ENCODE measurements at places on chromosomes 4 and X.

DNA sequence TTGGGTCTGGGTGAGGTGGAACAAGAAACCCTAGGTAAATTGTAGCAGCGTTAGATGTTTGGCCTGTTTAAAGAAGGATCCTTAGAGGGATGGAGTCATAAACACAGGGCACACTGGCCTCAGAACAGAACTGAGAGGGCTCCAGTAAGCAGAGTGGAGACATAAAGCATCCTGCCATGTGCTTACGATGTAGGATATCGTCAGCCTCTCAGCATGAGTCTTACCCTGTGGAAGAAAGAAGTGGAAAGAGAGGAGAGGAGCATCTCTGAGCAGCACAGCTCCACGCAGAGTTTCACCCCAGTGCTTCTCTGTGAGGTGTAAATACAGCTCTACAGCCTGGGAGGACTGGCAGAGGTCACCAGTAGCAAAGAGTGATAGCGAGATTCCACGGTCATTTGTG, 27.8 kb upstream of the SORBS2 start:
- no peak for DNase-seq

DNA sequence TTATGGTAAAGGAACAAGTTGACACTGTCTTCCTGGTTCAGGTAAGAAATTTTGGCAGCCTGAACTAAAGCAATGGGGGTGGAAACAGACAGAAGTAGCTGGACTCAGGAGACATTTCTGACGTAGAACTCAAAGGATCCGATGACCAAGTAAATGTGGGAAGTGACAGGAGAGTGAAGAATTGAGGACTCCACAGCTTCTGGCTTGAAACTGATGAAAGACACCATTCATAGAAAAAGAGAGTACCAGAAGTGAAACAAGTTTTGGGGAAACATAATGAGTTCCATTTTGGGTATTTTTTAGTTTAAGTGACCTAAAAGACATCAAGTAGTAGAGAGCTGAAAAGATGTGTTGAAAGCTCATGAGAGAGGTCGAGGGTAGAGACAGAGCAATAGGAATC, 5.7 kb downstream of the FAM120C start:
- DNase-seq = no peak

DNA sequence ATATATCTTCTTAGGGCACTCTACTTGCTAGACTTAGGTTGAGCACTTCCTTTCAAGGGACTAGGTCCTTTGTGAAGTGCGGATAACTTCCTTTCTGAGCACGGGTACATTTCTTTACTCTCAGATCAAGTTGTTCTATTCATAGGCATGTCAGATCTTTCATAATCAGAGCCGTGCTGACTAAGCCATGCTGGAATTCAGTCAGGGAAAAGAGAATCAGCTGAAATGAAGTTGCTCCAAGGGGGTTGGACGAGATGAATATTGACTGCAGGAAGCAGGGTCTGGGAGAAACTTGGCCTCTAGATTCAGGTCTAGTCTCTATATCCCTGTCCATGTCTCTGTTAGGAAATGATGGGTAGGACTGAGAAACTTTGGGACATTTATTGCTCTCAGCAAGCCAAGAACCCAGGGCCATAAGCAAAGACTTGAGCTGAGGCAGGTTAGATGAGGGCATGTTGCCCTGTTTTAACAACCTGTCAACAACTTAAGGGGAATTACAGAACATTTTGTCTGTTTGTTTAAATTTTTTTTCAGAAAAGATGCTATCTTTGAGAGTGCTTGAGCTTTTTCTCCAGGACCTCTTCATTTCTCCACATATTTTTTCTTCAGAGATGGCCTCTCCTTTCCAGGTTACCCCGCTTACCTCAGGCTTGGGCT, 28.3 kb downstream of the AREG start:
- no peak for DNase-seq

DNA sequence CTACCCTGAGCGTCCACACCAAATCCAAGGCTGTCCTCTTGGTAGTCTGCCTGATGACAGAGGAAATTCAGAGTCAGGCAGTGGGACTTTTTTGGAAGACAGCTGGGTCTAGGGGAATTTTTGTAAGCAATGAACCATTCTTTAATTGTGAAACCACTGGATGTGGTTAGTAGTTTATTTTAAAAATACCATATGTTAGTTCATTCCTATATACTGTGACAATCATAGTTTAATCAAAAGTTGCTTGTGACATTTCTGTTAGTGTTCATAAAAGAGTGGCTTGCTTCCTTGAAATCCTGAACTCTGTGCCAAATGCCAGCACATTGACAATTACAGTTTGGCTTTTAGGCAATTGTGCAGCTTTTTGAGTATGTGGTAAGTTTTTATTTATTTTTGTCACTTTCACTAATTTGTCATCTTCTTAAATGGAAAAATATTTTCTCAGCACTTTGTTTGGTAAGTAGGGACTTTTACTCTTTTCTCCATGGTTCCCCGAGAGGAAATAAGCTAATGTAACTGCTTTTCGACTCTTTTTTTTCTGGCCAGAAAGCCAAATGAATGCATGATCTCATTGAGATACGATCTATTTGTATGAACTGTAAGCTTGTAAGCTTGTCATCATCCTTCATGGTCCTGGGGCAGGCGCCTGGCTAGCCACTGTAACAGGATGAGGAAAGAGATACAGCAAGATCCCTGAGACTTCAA, 72.6 kb upstream of the SLC4A4 start:
- no peak for DNase-seq

DNA sequence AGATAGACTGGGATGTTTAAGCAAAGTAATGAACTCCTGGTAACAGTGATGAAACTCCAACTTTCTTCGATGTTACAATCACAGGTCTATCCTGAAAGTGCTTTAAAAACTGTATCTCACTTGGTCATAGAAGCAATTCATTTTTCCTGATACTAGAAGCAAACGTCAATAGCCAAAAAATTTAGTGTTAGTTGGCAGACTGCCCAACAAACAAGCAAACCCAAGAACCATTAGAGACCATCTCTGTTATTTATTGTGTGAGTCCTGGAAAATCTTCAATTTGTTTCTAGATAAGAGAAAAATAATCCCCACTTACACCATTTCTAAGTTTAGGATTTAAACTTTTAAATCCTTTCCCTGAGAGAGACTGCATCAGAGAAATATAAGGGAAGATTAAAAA, 553.9 kb downstream of the INPP4B start:
- no peak for DNase-seq

- DNase-seq = no peak
These were observed 651.3 kb downstream of the TECRL start for GRCh38 chr4:63757929-63758328.

DNA sequence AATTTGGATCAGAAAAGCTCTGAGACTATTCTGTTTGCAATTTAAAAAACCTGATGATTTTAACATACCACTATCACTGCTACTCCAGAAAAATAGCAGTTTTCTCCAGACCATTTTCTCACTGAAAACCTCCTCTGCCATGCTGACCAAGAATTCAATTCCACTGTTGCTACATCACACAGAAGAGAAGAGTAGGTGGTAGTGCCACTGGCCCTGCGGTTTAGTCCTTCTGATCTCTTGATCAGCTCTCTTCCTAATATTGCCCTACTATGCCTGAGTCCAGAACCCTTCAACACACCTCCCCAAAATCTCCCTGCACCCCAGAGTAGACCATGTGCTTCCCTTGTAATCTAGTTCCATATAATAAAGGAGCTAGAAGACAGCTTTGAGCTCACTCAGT, 55.8 kb upstream of the HS3ST1 start:
- DNase-seq = no peak

- peak; percentile 83 for DNase-seq
These were observed at the start of the genes ARFIP1 and TIGD4 for GRCh38 chr4:152779513-152780266. TSS of gene ARFIP1 (plus strand) at chr4:152779954. CDS start at chr4:152829634, 49,680 bp downstream. TSS of gene TIGD4 (minus strand) at chr4:152779730. CDS start at chr4:152771004, 8,726 bp downstream.

GRCh38 chrX:40266490-40267333, 169.0 kb upstream of the BCOR start:
- peak; percentile 12 for DNase-seq

DNA sequence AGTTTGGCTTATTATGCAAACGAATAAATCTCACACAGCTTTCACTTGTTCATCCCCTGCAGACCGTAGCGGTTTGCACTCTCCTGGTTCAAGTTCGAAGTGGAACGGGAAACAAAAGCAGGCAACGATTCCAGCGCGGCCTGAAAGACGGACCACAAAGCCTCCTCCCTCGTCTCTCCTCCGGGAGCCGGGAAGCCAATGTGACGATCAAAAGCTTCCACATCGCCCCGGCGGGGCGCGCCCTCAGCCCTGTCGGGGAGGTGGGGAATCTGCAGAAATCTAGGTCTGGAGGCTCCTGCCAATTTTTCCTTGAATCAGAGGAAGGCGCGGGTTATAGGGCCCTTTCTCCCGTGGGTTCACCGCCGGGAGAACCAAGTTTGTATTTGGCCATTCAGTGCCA, 16.9 kb upstream of the ZIC3 start:
- DNase-seq = no peak

- no peak for DNase-seq
These were observed 203.1 kb downstream of the SLC7A11 start for GRCh38 chr4:138039010-138039409.

DNA sequence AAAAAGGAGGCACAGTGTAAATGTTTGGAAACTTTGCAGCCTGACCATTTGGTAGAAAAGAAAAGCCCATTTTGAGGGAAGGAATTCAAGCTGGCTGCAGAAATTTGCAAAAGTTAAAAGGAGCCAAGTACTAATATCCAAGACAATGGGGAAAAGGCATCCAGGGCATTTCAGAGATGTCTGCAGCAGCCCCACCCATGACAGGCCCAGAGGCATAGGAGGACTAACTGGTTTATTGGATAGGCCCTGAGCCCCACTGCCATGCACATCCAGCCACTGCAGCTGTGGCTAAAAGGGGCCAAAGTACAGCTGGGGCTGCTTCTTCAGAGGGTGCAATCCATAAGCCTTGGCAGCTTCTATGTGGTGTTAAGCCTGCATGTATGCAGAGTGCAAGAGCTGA, 104.9 kb downstream of the HS3ST1 start:
- no peak for DNase-seq

GRCh38 chrX:108347800-108348199, 90.4 kb downstream of the COL4A6 start:
- DNase-seq = no peak

- no peak for DNase-seq
These were observed 26.5 kb upstream of the MRFAP1 start for GRCh38 chr4:6613676-6614651.

GRCh38 chrX:39816871-39817731, 280.7 kb downstream of the BCOR start:
- DNase-seq = no peak

DNA sequence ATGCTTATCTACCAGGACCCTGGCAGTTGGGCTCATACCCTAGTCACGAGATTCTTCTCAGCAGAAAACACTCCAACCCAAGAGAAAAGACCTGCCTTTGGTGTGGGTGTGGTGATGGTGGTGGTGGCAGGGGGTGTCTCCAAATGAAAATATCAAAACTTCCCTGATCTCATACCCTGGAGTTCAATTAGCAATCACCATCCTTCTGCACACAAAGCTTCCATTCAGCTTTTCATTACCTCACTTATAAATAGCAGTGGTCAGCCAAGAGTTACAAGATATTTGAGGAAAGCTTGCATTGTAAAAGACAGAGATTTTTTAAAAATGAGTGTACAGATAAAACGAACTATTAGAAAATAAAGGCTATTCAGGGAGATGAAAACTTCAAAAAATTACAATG, 580.8 kb upstream of the MAGEB2 start:
- DNase-seq = no peak

DNA sequence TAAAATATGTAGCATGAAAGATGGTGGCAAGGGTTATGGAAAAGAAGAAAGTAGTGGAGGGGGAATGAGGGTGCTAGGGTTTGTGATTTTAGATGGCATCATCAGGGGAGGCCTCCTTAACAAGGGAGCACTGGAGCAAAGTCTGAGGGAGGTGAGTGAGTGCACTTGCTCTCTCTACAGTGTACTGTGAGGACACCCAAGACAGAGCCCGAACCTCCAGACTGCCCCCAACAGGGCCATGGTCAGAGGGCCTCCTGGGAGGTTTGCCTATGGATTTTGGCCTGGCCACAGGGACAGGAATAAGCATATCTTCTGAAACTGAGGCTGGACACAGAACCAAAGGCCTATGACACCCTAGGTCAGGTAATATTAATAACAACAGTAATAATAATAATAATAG, 21.4 kb upstream of the PJA1 start:
- DNase-seq = no peak

DNA sequence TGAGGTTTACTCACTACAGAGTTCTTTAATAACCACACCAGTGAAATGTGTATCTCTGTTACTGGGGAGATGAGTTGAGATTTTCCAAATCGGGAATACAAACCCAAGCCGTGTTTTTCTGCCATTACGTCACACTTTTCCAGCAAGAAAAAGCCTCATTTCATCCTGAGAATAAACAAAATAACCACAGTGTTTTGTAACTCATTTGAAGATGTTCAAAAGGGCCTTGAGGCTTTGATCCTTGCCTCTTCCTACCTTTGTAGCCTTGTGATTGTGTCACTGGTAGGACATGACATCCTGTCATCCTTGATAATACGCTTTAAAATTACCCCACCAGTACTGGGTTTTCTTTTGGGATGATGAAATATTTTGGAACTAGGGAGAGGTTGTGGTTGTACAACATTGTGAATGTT, 2.9 kb downstream of the USP11 start:
- DNase-seq = no peak

DNA sequence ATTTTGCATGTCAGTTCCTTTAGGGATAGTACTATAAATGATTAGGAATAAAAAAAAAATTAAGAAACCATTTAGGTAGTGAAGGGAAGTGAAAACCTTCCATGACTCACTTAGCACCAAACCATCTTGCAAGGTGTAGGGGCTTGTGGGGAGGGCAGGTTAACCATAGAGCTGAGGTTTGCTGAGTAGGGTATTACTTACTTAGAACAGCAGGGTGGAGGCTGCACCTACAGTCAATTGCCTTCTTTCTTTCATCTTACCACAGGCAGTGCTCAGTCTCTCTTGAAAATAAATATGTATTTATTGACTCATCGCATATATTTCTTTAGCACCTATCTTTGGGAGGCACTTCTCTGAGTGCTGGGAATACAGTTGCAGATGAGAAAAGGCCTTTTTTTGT, 104.9 kb upstream of the GIMD1 start:
- DNase-seq = no peak

DNA sequence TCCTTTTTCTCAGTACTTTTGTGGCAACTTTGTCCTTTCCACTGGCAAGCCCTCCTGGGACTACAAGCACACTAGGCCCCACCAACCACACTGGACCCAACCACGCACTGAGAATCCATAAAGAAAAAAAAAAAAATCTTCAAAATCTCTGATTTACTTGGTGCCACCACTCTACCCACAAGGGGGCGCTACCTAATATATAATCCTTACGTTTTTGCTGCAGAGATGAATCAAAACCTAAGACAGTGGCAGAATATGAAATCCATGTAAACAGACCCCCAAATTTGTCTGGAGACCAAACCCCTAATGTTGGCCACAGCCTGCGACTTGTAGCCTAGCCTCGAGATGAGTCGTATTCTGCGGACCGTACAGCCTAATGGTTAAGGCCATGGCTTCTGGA, 63.5 kb upstream of the ARHGAP36 start:
- peak; percentile 17 for DNase-seq

GRCh38 chr4:87030755-87031441, 96.1 kb downstream of the AFF1 start:
- no peak for DNase-seq

Measured in SHP77 (cell line).